Heart left ventricle (tissue), 16 donors: ENCODE measurements at places on chromosomes 6 and 20. TPM values are rescaled to one million over a fixed set of nuclear protein-coding genes. Genes with fewer than 3 reads are reported as not detected.

C6orf58 gene
- total RNA-seq, result not detected

C6orf141 gene
- total RNA-seq, result not detected

BPHL gene
- 11.5 TPM for total RNA-seq

GSTA3 gene
- not detected for total RNA-seq

MPIG6B gene
- total RNA-seq, result 0.54 TPM

RSPH9 gene
- total RNA-seq, result not detected

SMAP1 gene
- total RNA-seq, result 34.9 TPM

ENPP5 gene
- 4.4 TPM for total RNA-seq

- DNase-seq, result no peak
- no peaks in the 10 kb centered on the region for H3K27me3 ChIP-seq
- H3K27ac ChIP-seq, result no peak overlapping the region
- peaks cover 98% of the 10 kb centered on the region for H3K36me3 ChIP-seq
- no peak overlapping the region for H3K4me3 ChIP-seq
Observed at GRCh38 chr6:144449911-144450597, 164.9 kb downstream of the UTRN start.

GRCh38 chr20:10604865-10605440 lies 68.8 kb downstream of the JAG1 start:
- no peak for DNase-seq
- H3K27ac ChIP-seq, result peak overlapping the region; percentile 72
- no peaks in the 10 kb centered on the region for H3K36me3 ChIP-seq
- peaks cover 10% of the 10 kb centered on the region for H3K4me1 ChIP-seq
- H3K4me3 ChIP-seq, result no peak overlapping the region

GRCh38 chr6:132270726-132271402 lies 130.4 kb downstream of the MOXD1 start:
- no peak overlapping the region for H3K4me3 ChIP-seq
- H3K27me3 ChIP-seq, result no peaks in the 10 kb centered on the region
- H3K36me3 ChIP-seq, result no peaks in the 10 kb centered on the region
- no peaks in the 10 kb centered on the region for H3K4me1 ChIP-seq
- DNase-seq, result no peak
- H3K27ac ChIP-seq, result no peak overlapping the region

DNA sequence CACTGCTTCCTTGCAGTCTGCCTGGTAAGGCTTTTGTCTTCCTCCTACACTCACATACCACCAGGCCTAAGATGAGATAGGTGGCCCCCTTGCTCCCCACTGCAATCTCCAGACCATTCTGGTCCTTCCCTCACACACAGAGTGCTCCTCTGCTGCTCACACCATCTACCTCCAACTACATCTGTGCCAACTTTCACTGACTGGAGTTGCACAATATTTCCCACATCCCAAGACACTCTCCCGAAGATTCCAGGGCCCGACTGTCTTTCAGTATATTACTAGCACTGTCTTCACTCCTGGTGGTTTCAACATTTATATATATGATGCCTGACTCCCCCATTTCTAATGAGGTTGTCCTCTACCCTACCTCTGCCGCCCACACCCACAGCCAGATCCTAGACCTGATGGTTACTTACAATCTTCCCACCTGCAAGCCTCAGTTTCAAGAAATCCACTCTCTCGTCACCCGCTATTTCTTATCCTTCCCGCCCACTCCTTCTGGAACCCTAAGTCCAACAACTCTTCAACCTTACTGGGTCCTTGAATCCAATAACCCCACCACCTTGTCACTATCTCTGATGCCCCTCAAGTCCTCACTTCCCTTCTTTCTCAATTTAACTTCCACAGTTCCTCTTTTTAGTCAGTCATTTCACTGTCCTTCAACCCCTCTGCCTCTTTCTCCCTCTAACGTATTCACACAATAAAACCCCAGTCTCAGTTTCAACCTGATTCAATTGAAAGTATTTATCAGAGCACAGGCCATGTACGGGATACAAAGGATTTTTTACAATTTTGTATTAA lies 21.6 kb downstream of the RALGAPA2 start:
- no peaks in the 10 kb centered on the region for H3K27me3 ChIP-seq
- no peak overlapping the region for H3K27ac ChIP-seq
- H3K4me1 ChIP-seq, result peaks cover 19% of the 10 kb centered on the region
- DNase-seq, result no peak
- H3K4me3 ChIP-seq, result no peak overlapping the region

- H3K4me1 ChIP-seq, result peaks cover 23% of the 10 kb centered on the region
- no peak overlapping the region for H3K4me3 ChIP-seq
- no peak overlapping the region for H3K27ac ChIP-seq
- no peaks in the 10 kb centered on the region for H3K36me3 ChIP-seq
- H3K27me3 ChIP-seq, result no peaks in the 10 kb centered on the region
- no peak for DNase-seq
Observed at GRCh38 chr6:150711061-150711460, 111.4 kb downstream of the PLEKHG1 start.

GRCh38 chr6:128284128-128284527 lies 236.3 kb downstream of the PTPRK start:
- H3K4me1 ChIP-seq, result no peaks in the 10 kb centered on the region
- no peaks in the 10 kb centered on the region for H3K27me3 ChIP-seq
- no peak overlapping the region for H3K4me3 ChIP-seq
- no peak overlapping the region for H3K27ac ChIP-seq
- H3K36me3 ChIP-seq, result no peaks in the 10 kb centered on the region

- no peak overlapping the region for H3K4me3 ChIP-seq
- H3K27ac ChIP-seq, result no peak overlapping the region
- no peaks in the 10 kb centered on the region for H3K36me3 ChIP-seq
- no peak for DNase-seq
Observed at GRCh38 chr6:140711019-140711613, 1336.7 kb upstream of the CITED2 start.

DNA sequence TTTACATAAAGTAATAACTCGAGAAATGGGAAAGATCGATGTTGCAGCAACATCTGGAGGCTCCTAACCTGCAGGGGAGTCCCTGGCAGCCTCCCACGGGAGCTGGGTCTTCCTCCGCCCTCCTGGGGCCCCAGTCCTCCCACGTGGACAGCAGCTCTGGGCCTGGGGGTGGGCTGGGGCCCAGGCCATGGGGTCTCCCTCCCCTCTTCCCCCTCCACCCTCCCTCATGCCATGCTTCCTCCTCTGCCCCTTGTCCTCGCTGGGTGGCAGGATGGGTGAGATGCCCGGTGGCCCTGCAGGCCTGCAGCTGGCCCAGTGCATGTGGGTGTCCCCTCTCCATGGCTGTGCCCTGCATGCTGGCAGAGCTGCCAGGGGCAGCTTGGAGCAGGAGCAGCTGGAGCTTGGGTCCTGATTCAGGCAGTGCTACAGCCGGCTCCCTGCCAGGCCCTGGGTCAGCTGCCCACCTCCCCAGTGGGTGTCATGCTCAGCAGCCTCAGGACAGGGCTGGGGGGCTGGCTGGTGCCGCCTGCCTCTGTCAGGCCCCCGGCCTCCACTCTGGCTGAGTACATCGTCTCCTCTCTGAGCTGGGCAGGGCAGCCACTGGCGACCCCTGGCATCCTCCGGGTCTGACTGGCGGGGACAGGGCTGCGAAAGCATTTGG lies 48.9 kb upstream of the BHLHE23 start:
- no peak for DNase-seq
- H3K36me3 ChIP-seq, result no peaks in the 10 kb centered on the region
- H3K27ac ChIP-seq, result no peak overlapping the region
- peaks cover 11% of the 10 kb centered on the region for H3K27me3 ChIP-seq
- H3K4me1 ChIP-seq, result peaks cover 3% of the 10 kb centered on the region
- H3K4me3 ChIP-seq, result no peak overlapping the region

DNA sequence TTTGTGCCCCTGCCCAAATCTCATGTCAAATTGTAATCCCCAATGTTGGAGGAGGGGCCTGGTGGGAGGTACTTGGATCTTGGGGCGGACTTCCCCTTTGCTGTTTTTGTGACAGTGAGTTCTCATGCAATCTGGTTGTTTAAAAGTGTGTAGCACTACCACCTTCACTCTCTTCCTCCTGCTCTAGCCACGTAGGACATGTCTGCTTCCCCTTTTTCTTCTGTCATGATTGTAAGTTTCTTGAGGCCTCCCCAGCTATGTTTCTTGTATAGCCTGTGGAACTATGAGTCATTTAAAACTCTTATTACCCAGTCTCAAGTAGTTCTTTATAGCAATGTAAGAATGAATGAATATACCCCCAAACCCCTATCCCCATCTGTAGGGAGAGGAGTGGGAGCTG lies 1013.7 kb upstream of the MAP3K7 start:
- no peak for DNase-seq
- H3K27ac ChIP-seq, result no peak overlapping the region
- H3K27me3 ChIP-seq, result no peaks in the 10 kb centered on the region
- no peaks in the 10 kb centered on the region for H3K4me1 ChIP-seq

DNA sequence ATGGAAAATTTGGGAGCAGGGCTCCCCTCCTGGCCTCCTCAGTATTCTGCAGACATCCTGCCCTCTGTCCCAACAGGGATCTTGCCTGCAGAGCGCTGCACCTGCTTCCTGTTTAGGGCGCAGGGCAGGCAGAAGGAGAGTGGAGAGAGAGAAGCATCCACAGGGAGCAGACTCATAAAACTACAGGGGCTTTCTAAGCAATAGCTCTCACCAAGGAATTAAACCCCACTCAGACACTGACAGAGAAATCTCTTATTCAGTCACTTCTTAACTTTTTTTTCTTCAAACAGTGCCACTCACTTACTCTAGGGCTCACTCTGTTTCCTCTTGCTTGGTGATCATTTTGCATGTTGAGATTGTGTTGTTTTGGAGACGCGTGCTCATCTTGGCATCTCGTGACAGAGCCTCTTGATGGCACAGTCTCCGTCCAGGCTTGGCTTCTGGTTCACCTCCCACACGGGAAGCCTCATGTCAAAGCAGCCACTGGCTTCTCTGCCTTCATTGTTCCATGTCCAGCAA lies 153.1 kb upstream of the INSM1 start:
- no peaks in the 10 kb centered on the region for H3K27me3 ChIP-seq
- peak; percentile 59 for DNase-seq
- peak overlapping the region; percentile 75 for H3K27ac ChIP-seq
- no peak overlapping the region for H3K4me3 ChIP-seq
- H3K36me3 ChIP-seq, result no peaks in the 10 kb centered on the region

DNA sequence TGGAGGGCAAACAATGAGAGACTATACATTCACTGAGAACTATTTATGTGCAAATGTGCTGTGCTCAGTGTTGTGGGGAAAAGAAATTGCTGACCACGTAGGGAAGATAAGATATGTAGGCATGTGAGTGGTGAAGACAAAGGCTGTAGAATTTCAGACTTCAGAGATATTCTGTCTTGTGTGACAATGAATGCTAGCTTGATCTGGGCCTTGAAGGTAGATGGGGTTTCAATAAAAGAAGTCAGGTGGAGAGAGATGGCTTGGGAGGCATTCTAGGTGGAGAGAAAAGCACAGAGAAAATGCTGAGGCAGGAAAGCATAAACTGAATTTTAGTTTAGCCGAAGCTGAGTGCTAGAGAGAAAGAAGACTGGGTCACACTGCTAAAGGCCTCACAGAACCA lies 56.8 kb upstream of the EEF1A1 start:
- no peak for DNase-seq
- H3K4me1 ChIP-seq, result peaks cover 11% of the 10 kb centered on the region
- H3K27ac ChIP-seq, result no peak overlapping the region
- H3K4me3 ChIP-seq, result no peak overlapping the region

DNA sequence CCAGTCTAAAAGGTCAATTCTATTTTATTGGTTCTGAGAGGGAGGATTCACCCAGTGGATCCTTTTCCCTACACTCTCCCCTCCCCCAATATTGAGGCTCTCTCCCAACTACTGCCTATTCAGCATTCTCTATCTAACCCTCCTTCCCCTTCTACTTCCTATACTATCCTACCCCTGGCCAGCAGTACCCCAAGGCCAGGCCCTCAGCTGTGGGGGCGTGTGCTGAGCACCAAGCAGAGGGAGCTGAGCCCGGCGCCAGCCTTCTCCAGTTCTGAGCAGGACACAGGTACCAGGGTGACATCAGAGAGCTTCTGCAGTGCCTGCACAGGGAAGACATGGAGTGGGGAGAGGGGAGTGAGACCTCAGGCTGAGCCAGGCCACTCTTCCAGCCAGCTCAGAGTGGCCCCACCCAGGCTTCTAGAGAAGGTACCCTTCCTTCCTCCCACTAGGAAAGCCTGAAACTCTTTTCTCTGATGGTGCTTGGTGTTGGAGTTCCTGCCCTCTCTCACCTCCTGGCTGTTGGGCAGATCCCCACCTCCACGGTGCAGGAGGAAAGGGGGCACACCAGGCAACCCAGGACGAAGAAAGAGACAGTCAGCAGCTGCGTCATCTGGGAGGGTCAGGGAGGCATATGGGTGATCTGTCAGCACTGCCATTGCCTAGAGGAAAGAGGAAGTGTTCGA lies 1.9 kb downstream of the DDAH2 start:
- H3K27ac ChIP-seq, result peak overlapping the region; percentile 63
- no peaks in the 10 kb centered on the region for H3K27me3 ChIP-seq
- H3K4me3 ChIP-seq, result peak overlapping the region; percentile 79

- H3K4me1 ChIP-seq, result no peaks in the 10 kb centered on the region
- DNase-seq, result no peak
- no peaks in the 10 kb centered on the region for H3K36me3 ChIP-seq
- H3K27ac ChIP-seq, result no peak overlapping the region
- no peak overlapping the region for H3K4me3 ChIP-seq
Observed at GRCh38 chr6:151847064-151847463, 39.6 kb downstream of the ESR1 start.

DNA sequence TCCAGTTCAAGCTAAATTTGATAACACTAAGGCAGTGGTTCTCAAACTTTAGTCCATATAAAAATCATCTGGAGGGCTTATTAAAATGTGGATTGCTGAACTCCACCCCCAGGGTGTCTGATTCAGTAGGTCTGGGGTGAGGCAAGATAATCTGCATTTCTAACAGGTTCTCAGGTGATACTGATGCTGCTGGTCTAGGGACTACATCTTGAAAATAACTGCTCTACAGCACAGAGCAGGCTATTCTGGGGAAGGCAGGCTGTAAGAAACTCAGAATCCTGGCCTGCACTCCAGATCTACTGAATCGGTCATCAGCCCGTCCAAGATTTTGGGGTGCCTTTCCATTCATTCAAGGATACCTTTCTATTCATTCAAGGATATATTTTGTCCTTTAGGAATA lies 11.5 kb downstream of the CALHM5 start:
- no peaks in the 10 kb centered on the region for H3K36me3 ChIP-seq
- H3K27ac ChIP-seq, result no peak overlapping the region
- no peaks in the 10 kb centered on the region for H3K27me3 ChIP-seq
- no peak for DNase-seq

GRCh38 chr20:36408219-36408618 lies 102.1 kb downstream of the DLGAP4 start:
- DNase-seq, result no peak
- no peak overlapping the region for H3K27ac ChIP-seq
- H3K36me3 ChIP-seq, result no peaks in the 10 kb centered on the region

GRCh38 chr6:31053873-31054272 lies 43.6 kb downstream of the MUC22 start:
- H3K4me1 ChIP-seq, result no peaks in the 10 kb centered on the region
- no peak overlapping the region for H3K27ac ChIP-seq
- no peak overlapping the region for H3K4me3 ChIP-seq
- H3K36me3 ChIP-seq, result no peaks in the 10 kb centered on the region
- no peaks in the 10 kb centered on the region for H3K27me3 ChIP-seq
- peak; percentile 48 for DNase-seq

DNA sequence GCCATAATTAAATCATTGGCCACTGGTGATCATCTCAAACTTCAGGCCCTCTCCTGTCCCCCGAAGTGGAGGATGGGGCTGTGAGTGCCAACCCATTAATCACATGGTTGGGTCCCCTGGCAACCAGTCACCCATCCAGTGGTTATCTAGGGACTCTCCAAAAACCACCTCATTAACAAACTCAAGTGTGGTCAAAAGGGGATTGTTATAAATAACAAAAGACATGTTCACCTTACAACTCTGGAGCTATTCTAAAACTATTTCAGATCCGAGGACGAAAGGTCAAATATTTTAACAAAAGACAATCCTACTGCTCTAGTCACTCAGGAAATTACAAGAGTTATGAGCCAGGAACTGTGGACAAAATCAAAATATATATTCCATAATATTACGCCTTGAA lies 95.5 kb upstream of the PRND start:
- H3K4me1 ChIP-seq, result no peaks in the 10 kb centered on the region
- no peak overlapping the region for H3K4me3 ChIP-seq
